NCI-H1436 (cell line): ENCODE measurements at places on chromosomes 12 and 14.

GRCh38 chr14:36281309-36281708 is 39.1 kb downstream of the MBIP start:
- no peak for DNase-seq

- DNase-seq: no peak
Measured at GRCh38 chr14:60796434-60796833, 61.9 kb downstream of the MNAT1 start.

- no peak for DNase-seq
Measured at GRCh38 chr12:25187781-25188180, 7.2 kb downstream of the DNAI7 start.

GRCh38 chr12:65643171-65643570 is 181.1 kb upstream of the HMGA2 start:
- DNase-seq: no peak

- no peak for DNase-seq
Measured at GRCh38 chr14:30193101-30193500, 265.5 kb upstream of the PRKD1 start.

DNA sequence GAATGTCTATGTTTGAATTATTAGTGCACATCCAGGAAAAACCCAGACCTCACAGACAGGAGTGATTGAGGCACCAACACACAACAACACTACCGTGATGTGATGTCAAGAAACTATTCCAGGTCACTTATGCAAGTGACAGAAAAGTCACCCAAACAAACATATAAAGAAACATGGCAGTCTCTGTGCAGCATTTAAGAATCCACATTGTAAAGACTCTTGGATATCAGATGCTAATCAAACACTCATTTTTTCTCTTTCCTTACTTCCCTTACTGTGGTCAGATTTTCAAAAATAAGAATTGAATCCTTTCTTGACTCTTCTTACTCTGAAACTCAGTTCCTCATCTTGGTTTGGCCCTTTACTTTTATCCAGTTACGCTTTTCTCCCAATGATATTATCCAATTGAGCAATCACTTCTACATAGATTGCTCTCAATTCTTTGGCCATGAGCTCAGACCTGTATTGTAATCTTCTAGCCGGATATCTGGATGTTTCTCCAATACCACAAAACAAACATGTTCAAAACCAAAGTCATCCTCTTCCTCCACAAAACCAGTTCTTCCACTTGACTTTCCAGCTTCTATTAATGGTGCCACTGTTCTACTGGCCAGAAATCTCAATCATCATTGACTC is 115.4 kb downstream of the DUSP6 start:
- no peak for DNase-seq

DNA sequence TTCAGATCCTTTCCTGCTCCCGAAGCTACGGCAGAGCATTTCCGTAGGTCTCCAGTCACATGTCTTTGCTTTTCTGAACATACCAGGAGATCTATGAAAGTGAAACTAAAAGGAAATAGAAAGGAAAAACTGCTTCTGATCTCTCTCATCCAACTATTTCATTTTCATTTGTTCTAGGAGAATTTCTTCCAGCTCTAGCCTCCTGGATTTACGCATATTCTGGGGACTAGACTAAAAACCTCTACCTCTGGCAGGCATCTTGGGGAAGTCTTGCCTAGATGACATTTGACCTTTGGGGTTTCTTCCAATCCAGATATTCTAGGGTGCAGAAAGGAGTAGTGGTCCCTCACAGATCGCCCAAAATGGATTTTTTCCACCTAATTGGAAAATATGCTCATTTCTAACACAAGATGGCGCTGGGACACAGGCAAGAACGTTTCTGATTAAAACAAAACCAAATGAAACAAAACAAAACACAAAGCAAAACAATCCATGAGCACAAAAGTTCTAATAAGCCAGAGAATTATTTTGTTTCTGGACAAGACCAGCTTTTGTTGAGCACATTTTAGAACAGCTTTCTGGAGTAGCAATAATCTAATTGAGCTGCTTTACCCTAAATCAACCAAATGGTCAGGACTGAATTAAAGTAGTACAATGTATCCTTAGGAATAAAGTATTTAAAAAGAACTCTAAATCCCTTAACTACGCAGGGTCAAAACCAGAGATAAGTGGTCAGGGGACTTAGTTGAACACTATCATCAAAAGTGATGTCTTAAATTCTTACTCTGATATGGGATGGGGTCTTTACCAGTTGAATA is 12.3 kb upstream of the PARP11 start:
- DNase-seq: no peak

GRCh38 chr14:27945512-27945911 is 821.1 kb upstream of the FOXG1 start:
- DNase-seq: no peak

GRCh38 chr12:19369691-19370148 is 69.6 kb upstream of the AEBP2 start:
- DNase-seq: no peak

DNA sequence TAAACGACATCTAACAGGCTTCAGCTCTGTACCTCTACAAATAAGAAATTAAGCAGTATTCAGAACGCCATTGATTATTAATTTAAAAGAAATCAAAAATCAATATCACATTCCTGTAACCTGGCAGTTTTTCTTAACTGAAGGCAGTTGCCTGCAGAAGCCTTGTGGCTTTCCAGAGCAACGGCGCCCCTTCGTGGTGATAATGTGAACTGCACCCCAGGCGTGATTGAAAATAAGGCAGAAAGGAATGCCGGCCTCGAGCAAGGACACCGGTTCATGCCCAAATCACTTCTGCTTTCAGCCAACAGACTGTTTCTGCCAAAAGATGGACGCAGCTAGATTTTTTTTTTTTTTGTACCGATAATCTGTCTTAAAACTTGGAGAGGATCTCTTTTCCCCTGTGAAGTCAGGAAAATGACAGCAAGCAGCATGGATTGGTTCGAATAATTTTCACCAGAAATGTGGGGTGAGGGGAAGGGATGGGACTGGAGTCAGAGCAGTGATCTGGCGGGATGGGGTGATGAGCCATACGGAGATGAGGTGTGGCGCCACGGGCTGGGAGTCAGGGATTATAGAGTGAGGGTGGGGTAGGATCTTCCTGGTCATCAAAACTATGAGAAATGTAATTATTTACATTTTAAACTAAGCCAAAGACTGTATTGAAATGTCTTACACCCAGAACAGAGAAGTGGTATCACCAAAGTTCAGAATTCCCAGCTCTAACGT is 473.0 kb downstream of the DPF3 start:
- DNase-seq: peak; percentile 4

DNA sequence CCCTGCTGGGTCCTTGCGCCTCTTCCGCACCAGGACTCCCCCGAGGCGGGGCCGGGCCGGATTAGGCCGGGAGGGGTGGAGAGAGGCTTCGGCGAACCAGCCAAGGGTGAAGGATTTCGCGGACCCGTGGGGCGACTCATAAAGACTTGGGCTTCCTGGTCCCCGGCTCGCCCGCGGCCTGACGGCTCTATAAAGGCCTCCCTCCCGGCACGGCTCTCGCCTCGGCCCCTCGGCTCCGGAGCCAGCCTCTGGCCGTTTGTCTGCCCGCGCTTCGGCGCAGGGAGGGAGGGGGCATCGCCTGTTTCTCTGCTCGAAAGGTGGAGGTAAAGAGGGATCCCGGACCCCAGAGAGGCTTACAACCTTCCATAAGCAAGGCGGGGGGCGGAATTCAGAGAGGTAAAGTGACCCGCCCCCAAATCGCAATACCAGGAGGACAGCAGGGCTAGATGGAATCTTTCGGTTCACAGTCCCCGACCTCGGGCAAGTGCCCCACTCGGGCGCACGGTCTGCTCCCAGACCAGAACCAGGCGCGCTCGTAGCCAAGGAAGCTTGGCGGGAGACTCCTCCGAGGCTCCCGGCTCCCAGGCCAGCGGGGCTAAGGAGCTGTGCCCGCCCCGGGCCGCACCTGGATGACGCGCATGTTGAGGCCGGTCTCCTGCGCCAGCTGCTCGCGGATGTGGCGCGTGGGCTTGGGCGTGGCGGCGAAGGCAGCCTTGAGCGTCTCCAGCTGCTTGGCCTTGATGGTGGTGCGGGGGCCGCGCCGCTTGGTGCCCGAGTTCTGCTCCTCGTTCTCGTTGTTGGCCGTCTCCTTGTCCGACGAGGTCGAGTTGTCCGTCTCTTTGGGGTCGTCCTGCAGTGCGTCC is 3.9 kb downstream of the LHX5 start:
- no peak for DNase-seq

GRCh38 chr12:23350808-23351207 is 598.7 kb downstream of the SOX5 start:
- no peak for DNase-seq

DNA sequence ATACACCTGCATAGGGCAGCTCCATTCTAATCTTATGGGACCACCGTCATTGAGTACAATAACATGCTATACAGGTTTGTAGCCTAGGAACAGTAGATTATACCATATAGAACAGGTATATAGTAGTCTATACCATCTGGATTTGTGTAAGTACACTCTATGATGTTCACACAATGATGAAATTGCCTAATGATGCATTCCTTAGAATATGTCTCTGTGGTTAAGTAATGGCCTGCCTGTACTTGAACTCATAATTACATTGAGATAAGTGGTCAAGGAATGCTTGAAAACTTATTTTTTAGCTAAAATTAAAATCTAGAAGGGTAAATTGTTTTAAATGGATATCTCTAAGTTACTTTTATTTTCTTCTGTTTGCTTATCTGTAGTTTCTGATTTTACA is 152.7 kb downstream of the SRGAP1 start:
- DNase-seq: no peak

- DNase-seq: no peak
Measured at GRCh38 chr14:51398898-51399297, 158.9 kb downstream of the TMX1 start.
